ENCODE measurements at places on chromosomes 12 and 14. TPM values are rescaled to one million over a fixed set of nuclear protein-coding genes. Genes with fewer than 3 reads are reported as not detected.

MFAP5 gene
- 0.86 TPM for total RNA-seq

CLEC4A gene
- 0.22 TPM for total RNA-seq

SLC48A1 gene
- 12.3 TPM for total RNA-seq

IL31 gene
- total RNA-seq, result not detected

UBE2N gene
- 49.7 TPM for total RNA-seq

CARMIL3 gene
- total RNA-seq, result under 0.01 TPM

RGS6 gene
- not detected for total RNA-seq

SERPINA10 gene
- not detected for total RNA-seq

STYK1 gene
- total RNA-seq, result not detected

MYL2 gene
- not detected for total RNA-seq

MANSC1 gene
- total RNA-seq, result 1.7 TPM

Measured in placental pericyte (primary cell).